CD4-positive, alpha-beta T cell treated with Interleukin-17A for 1 hour (primary cell): ENCODE measurements at places on chromosomes 3 and 15.

DNA sequence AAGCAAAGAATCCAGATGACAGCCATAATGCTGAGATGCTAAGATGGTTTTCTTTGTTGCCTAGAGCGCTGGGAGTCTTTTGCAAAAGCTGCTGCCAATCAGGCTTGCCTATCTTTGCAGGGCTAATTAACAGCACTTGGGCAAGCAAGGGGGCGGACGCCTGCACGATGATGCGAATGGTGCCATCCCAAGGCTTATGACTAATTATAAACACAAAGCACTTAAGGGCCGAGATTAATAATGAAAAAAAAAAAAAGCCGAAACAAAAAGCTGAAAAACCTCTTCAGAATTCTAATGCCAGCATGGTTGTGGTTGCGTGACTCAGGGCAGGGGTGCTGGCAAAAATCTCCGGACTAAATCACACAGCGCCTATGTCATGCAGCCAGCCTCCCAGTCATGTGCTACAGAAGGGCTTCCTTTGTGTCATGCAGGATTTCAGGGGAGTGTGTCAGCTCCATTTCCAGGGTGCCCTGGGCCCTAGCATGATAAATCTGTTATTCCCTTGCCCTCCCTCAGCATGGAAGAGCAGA is 185.0 kb upstream of the ANKRD28 start:
- DNase-seq: no peak

DNA sequence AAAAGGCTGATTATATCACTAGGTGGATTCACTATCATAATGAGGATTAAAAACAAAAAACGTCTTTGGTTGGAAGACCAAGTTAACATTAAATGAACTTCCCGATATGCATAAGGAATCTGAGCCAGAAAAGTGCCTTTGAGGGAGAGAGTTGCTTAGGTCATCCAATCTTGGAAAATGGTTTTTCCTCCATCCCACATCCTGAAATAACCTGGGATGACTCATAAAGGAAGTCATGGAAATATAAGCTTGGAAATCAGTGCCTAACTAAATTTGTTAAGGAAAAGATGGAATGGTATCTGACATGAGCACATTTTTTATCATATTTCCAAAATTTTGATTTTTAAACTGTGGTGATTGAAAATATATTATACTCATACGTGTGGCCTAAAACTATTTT is 66.0 kb downstream of the KBTBD8 start:
- DNase-seq: no peak

- no peak for DNase-seq
These were observed 229.5 kb downstream of the VPS13C start for GRCh38 chr15:61830536-61831330.

DNA sequence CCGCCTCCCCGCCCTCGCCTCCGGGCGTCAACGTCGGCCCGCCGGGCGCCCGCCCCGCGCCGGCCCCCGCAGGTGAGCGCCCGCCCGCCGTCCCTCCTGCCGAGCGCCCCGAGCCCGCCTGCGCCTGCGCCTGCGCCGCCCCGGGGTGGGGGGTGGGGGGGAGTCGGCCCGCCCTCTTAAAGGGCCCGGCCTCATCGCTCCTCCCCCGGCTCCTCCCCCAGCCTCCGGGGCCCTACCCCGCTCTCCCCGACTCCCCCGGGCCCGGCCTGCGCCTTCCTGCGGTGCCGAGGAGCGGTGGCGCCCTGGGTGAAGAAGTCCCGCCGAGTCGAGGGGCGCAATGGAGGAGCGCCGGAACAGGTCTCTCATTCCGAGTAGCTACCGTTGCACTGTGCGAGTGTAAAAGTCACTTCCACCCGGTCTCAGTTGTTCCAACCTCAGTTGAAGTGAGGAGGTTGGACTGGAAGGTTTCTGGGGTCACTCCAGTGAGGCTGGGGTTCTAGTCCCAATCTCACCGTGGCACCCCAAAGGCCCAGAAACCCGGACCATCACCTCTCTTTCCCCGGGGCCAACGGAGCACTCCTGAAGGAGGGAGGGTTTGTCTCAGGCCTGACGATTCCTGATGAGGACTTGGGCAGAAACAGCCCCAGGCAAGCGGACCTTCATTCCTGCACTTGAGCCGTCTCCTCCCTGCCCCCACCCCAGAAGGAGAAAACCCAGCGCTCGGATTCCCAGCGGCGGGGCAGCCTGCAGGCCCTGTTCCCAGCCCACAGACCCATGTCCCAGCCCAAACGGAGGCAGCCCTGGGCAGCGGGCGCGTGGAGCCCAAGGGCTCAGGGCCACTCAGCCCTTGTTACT is 1.5 kb upstream of the TNK2 start:
- peak; percentile 91 for DNase-seq

- DNase-seq: no peak
These were observed 23.1 kb upstream of the CHD2 start for GRCh38 chr15:92877000-92877399.
